ENCODE measurements at places on chromosomes 4 and X.

DNA sequence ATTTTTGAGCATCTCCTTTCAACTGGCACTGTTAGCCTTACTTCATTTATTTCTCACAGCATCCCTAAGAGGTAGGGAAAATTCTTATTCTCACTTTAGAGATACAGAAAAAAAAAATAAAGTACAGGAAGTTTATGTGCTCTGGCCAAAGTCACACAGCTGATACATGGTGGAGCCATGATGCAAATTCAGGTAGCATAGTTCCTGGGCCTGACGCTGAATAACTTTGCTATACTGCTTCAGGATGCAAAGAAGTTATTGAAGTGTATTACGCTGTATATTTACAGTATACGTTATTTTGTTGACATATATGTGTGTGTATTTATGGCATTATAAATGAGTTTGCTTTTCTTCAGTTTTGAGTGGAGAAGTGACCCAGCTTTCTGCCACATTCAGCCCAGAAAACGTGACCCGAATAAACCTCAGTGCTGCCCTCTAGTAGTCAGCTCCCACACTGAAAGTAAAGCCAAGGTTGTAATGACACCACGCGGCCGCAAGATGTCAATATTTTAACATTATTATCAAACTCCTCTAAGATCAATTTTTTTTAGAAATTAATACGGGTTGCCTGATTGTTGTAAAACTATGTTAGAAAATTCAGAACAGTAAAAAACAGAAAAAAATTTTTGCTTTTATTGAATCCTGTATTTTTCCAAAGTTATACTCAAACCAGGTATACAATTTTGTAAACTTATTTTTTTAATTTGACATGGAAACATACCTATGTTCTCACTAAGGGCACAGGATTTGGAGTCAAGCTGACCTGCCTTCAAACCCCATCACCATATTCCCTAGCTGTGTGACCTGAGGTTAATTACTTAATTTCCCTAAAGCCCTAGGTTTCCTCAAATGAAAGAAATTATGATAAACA lies 3.8 kb upstream of the GUCY2F start:
- DNase-seq = peak; percentile 71

DNA sequence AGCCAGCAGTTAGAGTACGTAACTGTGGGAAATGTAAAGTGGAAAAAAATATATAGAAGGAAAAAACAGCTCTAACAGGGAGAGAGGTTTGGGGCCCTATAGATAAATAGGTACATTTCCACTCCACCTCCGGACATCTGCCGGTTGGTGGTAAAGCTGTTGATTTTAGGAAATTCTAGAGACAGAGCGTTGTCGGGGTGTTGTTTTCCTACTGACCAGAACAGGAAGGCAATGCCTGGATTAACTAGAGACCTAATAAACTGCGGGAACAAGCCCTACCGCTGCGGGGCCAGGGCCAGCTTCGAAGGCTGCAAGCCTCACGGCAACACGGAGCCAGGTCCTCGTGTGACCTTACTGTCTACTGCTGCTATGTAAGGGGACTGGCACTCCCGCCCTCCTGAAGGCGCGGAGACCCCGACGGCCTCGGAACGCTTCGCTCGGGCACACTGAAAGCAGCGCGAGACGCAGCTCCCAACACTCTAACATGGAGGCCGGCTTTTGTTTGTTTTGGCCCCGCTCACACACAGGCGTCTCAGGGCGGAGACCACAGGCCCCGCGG lies 702 bp upstream of the CDKN2AIP start:
- DNase-seq = peak; percentile 59

DNA sequence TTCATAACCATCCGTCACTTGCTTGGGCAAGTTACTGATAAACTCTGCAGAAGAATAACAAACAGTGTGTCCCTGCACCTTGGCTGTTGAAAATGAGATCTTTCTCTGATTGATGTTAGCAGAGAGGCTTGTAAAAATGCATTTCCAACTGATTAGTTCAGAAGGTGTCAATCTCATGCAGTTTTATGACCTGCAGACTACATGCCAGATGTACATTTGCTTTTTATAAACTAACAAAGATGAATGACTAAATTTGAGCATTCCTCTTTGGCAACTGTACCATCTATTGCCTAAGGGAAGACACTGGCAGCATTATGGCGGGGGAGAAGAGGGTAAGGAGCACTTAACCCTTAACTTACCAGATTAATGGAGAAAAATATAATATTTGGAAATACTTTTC lies 192.8 kb downstream of the DCTD start:
- no peak for DNase-seq

GRCh38 chr4:172124656-172125308 lies 311.6 kb downstream of the GALNTL6 start:
- no peak for DNase-seq

DNA sequence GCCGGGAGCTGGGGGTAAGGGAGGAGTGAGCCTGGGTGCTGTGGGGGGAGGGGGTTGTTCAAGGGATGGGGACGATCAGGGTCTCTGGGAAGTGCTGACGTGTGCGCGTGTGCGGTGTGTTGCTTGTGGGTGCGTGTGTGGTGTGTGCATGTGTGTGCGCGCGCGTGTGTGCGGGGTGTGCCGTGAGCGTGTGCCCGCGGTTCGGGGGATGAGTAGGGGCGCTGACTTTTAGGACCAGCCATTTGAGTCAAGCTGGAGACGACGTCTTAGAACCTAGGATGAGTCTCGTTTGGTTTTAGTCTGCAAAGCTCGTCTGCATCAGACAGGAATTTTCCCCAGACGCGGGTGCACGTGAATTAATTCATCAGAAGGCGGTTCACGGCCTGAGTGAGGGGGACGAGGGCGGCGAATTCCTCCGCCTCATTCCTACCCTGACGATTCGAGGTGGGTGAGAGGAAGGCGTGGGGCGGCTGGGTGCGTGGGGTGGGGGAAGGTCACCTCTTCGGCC lies 950 bp upstream of the TMEM271 start:
- DNase-seq = peak; percentile 11

GRCh38 chr4:35516102-35516501 lies 728.2 kb downstream of the ARAP2 start:
- DNase-seq = no peak

GRCh38 chr4:144288011-144288903 lies 147.7 kb upstream of the GYPA start:
- no peak for DNase-seq

Data from suppressor macrophage treated with lipopolysaccharide for 1 hour (primary cell).